GM20000 (cell line): ENCODE measurements at places on chromosomes 16 and 17.

DNA sequence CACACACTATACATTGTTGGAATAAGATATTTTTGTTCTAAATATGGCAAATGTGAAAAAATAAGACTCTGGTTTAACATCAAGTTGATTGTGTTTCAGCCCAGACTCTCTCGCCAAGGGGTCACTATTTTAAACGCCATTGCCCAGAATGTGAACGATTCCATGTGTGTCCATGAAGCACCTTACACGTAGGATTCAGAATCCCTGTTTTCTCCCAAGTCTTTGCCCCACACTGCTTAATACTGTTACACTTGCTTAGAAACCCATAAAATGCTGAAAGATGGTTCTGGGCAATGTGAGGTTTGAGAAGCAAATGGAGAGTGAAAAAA, 7.7 kb downstream of the HS3ST3B1 start:
- no peak for DNase-seq

- peak; percentile 18 for DNase-seq
Observed at GRCh38 chr17:61416211-61416539, 16.5 kb downstream of the TBX2 start.

GRCh38 chr16:64964126-64964540, 157.7 kb downstream of the CDH11 start:
- no peak for DNase-seq

DNA sequence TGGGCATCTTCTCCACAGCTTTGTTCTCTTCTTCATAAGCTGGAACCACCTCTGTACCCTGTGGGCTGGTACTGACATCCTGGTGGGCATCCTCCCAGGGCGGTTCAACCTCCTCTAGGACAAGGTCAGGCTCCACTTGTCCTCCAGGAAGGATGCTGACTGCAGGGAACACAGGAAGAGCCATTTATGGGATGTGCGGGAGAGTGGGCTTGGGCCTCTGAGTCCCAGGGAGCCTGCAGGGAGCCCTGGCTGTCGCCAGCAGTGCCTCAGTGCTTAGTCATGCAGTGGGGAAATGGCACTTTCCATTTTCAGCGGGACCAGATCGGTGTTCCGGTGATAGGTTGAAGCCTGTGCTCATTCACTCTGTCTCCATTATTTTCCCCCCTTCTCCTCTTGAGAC, 20.5 kb downstream of the CNGB1 start:
- no peak for DNase-seq

DNA sequence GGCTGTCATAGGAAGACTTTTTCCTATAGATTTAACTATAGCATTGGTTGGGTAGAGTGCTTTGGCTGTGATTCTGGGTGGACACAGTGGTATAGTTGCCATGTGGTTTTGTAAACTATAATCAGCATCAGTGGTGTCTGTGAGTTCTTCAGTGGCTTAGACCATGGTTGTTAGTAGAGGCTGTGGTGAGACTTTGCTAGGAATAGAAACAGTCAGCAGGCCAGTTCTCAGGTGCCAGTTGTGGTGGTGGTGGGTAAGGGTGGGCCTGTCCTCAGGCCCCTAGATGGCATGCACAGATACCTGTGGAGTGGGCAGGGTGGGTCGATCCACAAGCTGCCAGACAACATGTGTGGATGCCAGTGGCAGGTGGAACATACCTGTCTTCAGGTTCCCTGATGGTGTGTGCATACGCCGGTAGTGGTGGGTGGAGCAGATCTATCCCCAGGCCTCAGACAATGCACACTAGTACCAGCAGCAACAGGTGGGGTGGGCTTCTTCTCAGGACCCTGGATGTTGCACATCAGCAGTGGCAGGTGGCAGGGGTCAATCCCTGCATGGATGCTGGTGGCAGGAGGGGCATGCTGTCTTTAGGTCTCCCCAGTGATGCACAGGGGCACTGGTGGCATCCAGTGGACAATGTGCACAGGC, 28.4 kb upstream of the GINS3 start:
- DNase-seq = no peak

- DNase-seq = no peak
Observed at GRCh38 chr16:63287401-63287800, 1251.2 kb upstream of the CDH8 start.

DNA sequence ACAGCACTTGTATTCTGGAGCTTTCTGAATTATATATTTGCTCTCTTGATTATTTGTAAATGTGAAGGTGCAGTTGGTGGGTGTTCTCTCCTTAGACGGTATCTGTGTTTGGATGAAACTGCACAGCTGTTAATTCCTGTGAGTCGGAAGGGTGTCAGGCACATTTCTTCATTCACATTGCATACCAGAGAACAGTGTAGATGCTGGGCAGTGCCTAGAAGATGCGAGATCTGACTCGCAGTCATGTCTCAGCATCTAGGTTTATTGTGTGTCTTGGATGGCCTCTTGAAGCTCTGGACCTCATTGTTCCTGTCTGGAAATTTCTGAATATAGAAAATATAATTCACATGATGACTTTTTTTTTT, 61.2 kb downstream of the CLEC16A start:
- DNase-seq = no peak

GRCh38 chr17:80907281-80907680, 84.4 kb upstream of the CHMP6 start:
- DNase-seq = no peak

DNA sequence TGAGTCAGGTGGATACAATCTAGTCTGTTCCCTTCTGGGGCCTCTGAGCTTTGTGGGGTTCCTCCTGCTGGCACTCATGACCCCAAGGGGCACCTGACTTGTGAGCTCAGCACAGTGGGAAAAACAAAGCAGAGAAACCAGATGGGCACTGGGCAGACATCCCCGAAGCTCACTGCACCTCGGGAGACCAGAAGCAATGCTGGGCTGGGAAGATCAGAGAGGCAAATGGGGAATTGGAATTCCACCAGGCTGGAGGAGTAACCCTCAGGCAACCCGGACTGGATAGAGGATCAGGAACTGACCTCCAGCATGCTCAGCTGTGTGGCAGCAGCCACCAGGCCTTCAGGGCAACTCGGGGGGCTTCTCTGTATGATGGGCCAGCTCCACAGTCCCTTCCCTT, 50.3 kb downstream of the ABCC12 start:
- DNase-seq = no peak

DNA sequence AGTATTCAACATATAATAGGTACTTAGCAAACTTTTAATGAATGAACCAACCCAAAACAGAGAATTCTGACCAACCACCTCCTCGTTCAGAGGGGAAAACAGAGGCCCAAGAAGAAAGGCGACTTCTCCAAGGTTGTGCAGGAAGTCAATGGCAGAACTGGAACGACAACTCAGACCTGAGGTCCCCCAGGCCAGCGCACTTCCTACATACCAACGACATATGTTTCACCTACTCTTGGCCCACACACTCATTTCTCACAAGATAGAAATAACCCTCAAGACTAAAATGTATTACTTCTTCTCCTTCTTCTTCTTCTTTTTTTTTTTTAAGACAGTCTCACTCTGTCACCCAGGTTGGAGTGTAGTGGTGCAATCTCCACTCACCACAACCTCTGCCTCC, 14.4 kb downstream of the CHCT1 start:
- no peak for DNase-seq

DNA sequence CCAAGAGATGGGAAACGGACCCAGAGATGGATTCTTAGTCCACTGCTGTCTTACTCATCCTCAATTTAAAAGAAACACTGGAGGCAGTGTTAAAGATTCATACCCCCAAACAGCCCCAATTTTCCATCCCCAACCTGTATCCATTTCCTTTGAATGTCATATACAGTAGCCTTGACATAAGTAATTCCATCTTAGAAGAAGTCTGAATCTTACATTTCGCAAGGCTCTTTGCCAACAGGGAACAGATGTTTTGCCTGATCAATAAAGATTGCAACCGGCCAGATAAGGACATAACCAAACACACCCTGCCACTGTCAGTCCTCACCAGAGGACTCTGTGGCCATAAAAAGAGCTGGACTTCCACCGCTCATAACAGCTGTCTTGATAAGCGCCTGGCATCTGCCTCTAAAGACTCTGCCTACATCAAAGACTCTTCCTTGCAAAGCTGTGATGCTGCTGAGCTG, 59.0 kb upstream of the MED9 start:
- DNase-seq = no peak

- DNase-seq = no peak
Observed at GRCh38 chr16:81756615-81757356, 22.3 kb upstream of the PLCG2 start.

- DNase-seq = no peak
Observed at GRCh38 chr17:56809106-56809819, 24.5 kb downstream of the C17orf67 start.

GRCh38 chr17:31401456-31402254, 10.2 kb downstream of the RAB11FIP4 start:
- no peak for DNase-seq

DNA sequence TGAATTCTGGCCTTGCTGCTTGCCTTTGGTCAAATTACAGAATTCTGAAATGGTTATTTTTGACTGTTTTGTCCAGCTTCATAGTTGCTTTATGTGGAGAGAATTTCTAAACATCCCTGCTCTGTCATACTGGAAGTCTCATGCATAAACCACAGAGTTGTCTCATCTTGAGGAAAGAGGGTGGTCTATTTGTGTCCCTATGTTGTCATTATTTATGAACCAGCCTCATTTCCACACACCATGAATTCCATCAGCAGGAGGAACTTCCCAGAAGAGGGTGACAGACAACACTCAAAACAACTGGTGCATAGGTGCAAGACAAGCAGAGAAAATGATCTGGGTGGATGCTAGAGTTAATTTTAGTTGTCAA, 525.8 kb upstream of the GOT2 start:
- no peak for DNase-seq

GRCh38 chr16:89902980-89903379, 15.7 kb upstream of the MC1R start:
- DNase-seq = no peak
